Muscle of leg (tissue), 16 donors: ENCODE measurements at places on chromosomes 12 and 14. TPM values are rescaled to one million over a fixed set of nuclear protein-coding genes. Genes with fewer than 3 reads are reported as not detected.
A peak's percentile ranks its signal among the peaks of the same experiment; 100 is the strongest.

DNA sequence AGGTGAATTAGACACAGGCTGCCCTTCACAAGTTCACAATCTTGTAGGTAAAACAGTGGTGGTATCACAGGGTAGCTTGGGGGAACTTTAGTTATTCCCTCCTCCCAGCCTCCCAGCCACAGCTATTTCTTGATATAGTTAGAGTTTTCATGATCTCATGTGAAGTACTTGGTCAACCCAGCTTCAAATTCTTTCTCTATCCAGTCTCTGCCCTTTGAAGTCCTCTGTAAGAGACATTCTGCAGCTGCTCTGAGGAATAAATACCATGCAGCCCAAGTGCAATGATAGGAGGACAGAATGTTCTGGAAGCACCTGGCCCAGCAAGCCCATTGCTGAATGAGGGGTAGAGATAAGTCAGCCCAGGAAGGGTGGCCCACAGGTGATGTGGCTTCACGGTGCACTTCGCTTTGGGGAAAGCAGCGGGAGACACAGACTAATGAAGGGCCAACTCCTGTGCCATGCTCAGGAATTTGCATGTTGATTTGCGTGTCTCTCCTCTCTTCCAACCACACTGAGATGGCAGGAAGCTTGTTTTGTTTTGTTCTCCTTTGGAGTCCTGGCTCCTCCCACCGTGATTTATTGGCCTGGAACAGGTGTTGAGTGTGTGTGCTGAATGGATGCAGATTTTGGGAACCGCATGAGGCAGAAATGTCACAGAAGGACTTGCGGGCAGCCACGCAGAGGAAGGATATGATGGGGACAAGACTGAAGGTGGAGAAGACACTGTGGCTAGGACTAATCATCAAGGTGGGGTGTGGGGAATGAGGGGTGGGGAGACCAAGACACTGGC, 8.0 kb upstream of the TXNRD1 start:
- no peak for DNase-seq

DNA sequence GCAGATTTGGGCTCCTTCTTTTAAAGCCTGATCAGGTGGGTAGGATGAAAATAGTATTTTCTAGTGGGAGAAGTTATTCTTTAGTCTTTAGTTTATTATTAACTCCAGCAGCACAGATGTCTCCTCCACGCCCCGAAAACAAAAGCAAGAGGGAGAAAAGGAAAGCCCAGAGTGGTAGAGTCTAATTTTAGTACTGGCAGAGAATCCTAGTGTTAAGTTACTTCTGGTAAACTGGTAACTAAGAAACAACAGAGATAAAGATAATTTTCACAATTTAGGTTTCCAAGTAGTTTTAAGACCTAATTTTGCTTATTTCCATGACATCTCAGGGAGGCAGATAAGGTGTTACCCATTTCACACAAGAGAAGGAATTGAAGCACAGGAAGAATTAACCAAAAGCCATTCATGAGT, 16.3 kb downstream of the ATP5MC2 start:
- no peak for DNase-seq

DNA sequence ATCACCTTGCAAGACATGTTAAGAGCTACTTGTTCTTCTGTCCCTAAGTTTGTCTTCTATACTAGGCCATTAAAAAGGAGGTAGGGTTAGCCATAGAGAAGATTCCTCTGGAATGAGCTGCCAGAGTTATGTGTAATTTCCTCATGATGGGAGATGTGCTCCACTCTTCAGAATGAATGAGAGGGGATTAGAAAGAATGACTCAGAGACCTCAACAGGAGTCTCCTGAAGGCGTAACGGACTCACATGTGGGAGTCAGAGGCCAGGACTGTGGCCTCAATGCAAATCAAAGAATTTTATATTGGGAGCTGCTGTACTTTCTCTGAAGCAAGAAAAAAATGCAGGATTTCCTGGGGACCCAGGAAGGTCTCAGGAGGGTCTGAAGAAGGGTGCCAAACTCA, 87.8 kb upstream of the ATXN7L3B start:
- DNase-seq, result no peak

DNA sequence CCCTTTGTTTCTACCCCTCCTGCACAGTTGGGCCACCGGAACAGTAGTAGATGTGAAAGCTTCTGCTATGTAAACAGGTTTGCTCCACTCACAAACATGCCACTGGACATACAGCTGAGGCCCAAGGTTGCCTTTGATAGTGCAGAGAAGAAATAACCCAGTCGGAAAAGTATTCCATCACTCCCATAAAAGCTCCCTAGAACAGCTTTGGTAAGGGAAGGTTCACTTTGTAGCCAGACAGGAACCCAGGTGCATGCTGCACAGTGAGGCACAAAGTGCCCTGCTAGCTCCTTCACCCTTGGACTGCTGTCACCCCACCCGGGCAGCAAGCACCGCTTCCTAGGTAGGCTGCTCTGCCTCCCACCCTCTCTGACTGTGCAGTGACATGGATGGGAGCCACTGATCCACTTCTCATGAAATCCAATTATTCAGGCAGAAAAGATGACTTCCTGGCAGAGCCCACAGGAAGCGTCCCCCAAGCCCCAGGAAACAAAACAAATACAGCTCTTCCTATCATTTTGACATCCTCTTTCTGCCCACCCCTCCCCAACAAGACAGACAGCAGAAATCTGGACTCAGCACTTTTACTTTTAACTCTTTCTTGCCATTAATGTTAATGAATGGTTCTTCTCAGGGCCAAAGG, 100.2 kb downstream of the SRGAP1 start:
- DNase-seq, result peak; percentile 62

DNA sequence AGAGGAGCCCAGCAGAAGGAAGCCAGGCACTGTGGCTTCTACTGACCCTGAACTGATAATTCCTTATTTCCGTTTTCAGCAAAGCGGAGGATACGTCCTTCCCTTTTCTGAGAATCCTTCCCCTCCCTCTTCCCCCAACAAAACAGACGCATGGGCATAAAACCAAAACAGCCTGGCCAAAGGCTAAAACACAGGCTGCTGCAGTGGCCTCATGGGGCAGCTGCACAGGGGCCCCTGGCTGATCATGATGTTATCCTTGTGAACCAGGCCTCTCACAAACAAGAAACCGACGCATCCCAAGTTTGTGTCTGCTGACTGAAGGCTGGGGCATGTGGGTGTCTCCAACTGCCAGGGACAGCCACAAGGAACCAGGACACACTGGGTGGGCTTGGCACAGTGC, 23.4 kb upstream of the STON2 start:
- peak; percentile 91 for DNase-seq

GRCh38 chr14:64817631-64818030, 62.1 kb downstream of the SPTB start:
- peak; percentile 23 for DNase-seq

- DNase-seq, result peak; percentile 75
Observed at GRCh38 chr12:118190266-118190665, 54.3 kb downstream of the PEBP1 start.

DNA sequence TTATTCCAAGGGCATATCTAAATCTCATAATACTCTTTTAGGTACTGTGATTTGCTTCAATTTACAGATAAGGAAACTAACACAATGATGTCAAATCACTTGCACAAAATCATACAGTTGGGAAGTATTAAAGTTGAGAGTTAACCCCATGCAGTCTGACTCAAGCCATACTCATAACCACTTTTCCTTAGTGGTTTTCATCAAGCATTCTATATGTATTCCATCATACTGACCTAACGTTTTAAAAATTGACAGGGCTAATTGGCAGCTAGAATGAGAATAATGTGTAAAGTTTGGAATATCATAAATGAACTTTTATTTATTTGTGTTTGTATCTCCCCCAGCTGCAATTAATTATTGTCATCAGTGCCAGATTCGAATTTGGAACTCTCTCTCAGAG, 20.9 kb downstream of the PUS7L start:
- DNase-seq, result no peak

DNA sequence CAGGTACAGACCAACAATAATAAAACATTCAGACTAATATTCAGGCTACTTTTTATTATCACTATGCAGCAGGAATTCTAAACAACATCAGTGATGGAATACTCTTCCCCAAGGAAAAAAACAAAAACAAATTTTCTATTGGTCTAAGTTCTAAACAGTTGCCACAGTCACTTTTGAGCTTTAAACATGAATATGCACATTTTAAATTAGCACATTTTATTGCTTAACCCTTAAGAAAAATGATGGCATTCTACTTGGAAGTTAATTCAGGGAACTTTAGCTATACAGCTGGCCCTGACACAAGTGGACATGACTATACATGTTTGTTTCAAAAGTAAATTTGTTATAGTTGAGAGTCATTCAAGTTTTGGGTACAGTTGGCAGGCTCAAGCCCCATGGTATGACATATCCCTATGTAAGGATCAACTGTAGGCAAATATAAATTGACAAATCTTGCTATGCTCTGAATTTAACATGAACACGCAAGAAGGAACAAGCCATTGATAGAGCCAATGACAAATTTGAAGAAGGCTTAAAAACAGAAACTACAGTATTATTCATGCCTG, 224.3 kb upstream of the AMIGO2 start:
- no peak for DNase-seq

DNA sequence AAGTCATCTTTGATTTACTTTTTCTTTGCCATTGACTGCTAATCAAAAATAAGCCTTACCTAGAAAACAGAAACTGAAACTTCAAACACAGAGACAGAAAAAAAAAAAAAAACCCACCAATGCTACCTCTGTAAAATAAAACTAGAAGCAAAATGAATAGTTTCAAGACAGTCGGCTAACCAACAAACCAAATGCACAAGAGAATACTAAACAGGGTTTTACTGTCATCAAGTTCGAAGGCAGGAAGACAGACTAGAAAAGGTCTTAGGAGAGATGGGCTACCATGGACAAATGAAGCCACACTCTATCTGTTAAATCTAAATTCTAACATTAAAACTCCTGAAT, 59.5 kb downstream of the SEL1L start:
- no peak for DNase-seq

GRCh38 chr12:52148464-52149181, 43.2 kb downstream of the KRT80 start:
- no peak for DNase-seq

GRCh38 chr14:62079038-62079437, 316.8 kb downstream of the SNAPC1 start:
- DNase-seq, result no peak

- DNase-seq, result no peak
Observed at GRCh38 chr12:86601550-86602308, 345.5 kb upstream of the MGAT4C start.

- DNase-seq, result no peak
Observed at GRCh38 chr12:82468563-82468962, 110.2 kb downstream of the METTL25 start.

GRCh38 chr14:71418532-71419245, 511.4 kb downstream of the PCNX1 start:
- DNase-seq, result no peak

DNA sequence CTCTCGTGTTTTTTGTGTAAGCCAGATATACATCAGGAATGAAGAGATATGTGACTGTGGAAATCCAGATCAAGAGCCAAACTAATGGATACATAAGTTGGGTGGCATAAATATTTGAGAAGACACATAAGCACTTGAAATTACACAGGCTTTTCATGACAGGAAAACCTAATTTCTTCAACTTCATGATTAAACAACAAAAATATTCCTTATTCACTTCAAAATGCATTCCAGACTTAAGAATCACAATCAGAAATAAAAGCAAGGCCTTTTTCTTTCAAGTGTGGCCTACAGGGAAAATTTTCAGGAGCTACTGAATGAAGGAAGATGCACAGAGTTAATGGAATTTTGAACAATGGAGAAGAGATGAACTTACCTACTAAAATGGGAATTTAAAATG, 515.6 kb downstream of the FOXG1 start:
- no peak for DNase-seq

DNA sequence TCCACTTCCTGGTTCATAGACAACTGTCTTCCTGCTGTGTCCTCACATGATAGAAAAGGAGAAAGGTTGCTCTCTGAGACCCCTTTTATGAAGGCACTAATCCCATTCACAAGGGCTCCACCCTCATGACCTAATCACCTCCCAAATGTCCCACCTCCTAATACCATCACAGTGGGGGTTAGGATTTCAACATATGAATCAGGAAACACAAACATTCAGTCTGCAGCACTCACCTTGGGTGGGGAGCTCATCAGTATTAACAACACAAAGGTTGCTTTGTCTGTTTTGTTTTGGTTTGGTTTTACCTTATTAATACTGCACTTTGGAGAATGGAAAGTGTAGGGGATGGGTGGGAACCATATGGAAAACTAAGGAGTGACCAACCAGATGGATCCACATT, 10.5 kb upstream of the SMCO2 start:
- no peak for DNase-seq

- peak; percentile 85 for DNase-seq
Observed at GRCh38 chr12:67426067-67426466, 156.9 kb downstream of the CAND1 start.

DNA sequence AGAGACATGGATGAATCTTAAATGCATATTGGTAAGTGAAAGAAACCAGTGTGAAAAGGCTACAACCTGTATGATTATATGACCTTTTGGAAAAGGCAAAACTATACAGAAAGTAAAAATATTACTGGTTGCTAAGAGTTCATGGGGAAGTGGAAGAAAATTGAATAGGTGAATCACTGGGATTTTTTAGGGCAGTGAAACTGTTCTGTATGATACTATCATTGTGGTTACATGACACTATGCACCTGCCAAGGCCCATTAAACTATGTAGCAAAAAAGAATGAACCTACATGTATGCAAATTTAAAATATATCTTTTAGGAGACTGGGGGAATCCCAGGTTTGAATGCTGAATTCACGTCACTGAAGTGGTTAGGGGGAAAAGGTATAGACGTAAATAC, 12.6 kb upstream of the OR8S1 start:
- DNase-seq, result no peak

GRCh38 chr12:130949806-130950205, 3.9 kb upstream of the ADGRD1 start:
- no peak for DNase-seq

GRCh38 chr12:29396774-29397173, 15.8 kb upstream of the ERGIC2 start:
- DNase-seq, result no peak

- DNase-seq, result no peak
Observed at GRCh38 chr14:81256289-81256960, 35.7 kb upstream of the GTF2A1 start.

- peak; percentile 25 for DNase-seq
Observed at GRCh38 chr12:82650627-82651337, 35.9 kb upstream of the TMTC2 start.

- no peak for DNase-seq
Observed at GRCh38 chr14:104561632-104562495, 17.7 kb upstream of the C14orf180 start.

PROX2 gene
- not detected for total RNA-seq

SLC6A15 gene
- total RNA-seq, result 0.98 TPM

ORAI1 gene
- total RNA-seq, result 12.2 TPM

GPR65 gene
- total RNA-seq, result 0.53 TPM

GCH1 gene
- 2.7 TPM for total RNA-seq

KLRG1 gene
- total RNA-seq, result 2.7 TPM

FOXN4 gene
- total RNA-seq, result 0.04 TPM

SLC5A8 gene
- 0.04 TPM for total RNA-seq

AMDHD1 gene
- 0.27 TPM for total RNA-seq

KRT6B gene
- total RNA-seq, result not detected
